ENCODE measurements at places on chromosomes 1 and 21.

GRCh38 chr1:51569284-51570062, 47.4 kb upstream of the OSBPL9 start:
- peak; percentile 60 for DNase-seq

DNA sequence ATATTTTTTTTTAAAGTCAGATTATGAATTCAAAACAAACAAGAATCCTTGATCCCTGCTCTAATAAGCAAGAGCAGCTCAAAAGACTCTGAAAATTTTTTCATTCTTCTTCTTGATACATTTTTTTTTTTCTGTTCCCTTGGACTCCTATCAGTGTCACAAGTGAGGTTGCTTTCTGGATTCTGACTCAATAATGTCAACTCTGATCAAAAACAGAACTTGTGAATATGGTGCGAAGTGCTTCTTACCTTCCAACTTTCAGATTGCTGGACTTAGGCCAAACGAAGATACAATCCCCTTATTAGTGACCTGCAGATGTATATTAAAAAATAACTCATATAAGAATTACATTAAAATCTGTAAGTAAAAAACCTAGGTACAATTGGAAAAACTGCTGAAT, 136.1 kb downstream of the GPATCH2 start:
- no peak for DNase-seq

GRCh38 chr1:87528754-87529517, 200.3 kb downstream of the LMO4 start:
- DNase-seq = no peak

GRCh38 chr21:43370091-43370658, 56.8 kb downstream of the SIK1 start:
- no peak for DNase-seq

DNA sequence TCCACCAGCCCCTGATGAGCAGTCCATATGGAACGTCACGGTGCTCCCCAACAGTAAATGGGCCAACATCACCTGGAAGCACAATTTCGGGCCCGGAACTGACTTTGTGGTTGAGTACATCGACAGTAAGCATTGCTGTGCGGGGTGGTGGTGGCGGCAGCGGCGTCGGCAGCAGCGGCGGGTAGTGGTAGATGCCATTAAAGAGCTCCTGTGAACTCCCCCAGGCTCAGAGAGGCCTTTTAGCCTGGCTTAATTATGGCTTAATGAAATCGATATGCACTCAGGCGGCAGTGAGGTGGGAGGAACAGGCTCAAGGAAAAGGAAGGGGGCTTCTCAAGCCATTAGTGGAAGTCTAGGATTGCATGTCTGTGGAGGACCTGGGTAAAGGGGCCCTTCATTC, 41.9 kb upstream of the CNTN2 start:
- DNase-seq = no peak

- DNase-seq = no peak
Measured at GRCh38 chr1:8061673-8062386, 35.7 kb upstream of the ERRFI1 start.

DNA sequence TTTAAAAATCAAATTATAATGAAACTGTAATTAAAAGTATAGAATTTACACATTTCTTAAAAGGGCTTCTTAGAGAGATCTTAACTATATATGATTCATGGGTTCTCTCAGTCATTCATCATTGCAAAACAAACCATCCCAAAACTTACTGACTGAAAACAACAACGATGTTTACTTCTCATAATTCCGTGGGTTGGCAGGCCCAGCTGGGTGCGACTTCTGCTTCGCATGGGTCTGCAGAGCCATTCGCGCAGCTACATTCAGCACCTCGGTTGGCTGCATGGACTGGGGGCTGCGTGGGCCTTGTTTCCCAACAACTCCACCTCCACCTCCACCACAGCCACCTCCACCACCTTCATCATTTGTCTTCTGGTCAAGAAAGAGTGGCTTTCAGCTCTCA, 4.0 kb downstream of the SLAMF8 start:
- DNase-seq = no peak

DNA sequence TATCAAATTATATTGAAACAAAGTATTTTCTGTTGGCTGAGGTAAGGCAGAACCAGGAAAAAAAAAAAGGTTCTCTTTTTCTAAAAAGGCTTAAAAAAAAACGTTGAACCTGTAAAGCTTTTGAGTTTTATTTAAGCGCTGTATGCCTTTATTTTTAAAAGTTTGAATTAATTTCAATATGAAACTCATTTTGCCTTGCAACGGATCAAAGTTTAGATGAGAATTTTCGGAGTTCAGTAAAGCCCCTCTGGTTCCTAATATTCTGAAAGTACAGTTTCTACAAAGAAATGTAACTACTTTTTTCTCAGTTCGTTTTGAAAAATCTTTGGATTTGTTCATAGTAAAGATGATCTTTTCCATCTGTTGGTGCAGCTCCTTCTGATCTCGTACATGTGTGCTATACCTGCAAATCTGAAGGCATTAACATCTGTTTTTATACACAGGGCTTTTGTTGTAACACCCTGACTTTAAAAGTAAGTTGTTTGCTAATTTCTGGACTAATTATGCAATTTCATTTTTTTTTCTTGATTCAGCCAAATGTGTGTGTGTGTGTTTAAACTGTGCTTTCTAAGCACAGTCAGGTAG, 1.7 kb downstream of the ZBTB18 start:
- DNase-seq = no peak

GRCh38 chr1:169809370-169810095, 14.8 kb upstream of the METTL18 start:
- peak; percentile 36 for DNase-seq

GRCh38 chr1:22317920-22318243, 133.8 kb upstream of the ZBTB40 start:
- DNase-seq = no peak

GRCh38 chr21:32572574-32573420, 12.5 kb downstream of the TCP10L start:
- DNase-seq = no peak

GRCh38 chr1:39655578-39656268, 16.2 kb downstream of the NT5C1A start:
- no peak for DNase-seq

DNA sequence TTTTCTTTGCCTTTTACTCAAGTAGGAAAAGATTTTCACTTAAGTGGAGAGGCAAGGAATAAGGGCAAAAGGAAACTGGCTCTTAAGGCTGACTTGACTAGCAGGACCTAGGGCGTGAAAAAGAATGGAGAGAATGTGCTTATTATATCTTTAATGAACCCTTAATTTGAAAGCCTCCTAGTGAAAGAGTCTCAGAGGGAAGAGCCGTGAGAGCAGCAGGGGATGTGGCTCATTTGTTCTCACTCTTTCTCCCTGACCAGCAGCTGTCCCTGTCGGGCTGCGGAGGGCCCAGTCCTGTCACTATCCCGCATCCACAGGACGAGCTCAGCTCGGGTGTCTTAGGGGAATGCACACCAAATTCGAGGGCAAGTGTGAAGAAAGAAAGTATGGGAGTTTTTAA, 180.1 kb downstream of the EDEM3 start:
- no peak for DNase-seq

GRCh38 chr1:51863384-51863783, 15.1 kb downstream of the NRDC start:
- no peak for DNase-seq

- DNase-seq = no peak
Measured at GRCh38 chr1:183287191-183287675, 101.2 kb downstream of the LAMC2 start.

- no peak for DNase-seq
Measured at GRCh38 chr1:11377954-11378353, 101.0 kb upstream of the DISP3 start.

- DNase-seq = no peak
Measured at GRCh38 chr1:64934115-64934877, 32.1 kb downstream of the JAK1 start.

- no peak for DNase-seq
Measured at GRCh38 chr1:246971969-246972368, 35.9 kb downstream of the ZNF695 start.

- DNase-seq = no peak
Measured at GRCh38 chr1:227949954-227950734, 2.4 kb upstream of the WNT9A start.

- no peak for DNase-seq
Measured at GRCh38 chr1:179589509-179589908, 2.1 kb upstream of the TDRD5 start.

Measured in stimulated activated CD4-positive, alpha-beta T cell treated with anti-CD3 and anti-CD28 coated beads, Interleukin-4, amount 100 ng/mL, for 24 hours (primary cell).